Activated CD4-positive, alpha-beta T cell treated with anti-CD3 and anti-CD28 coated beads, Interleukin-2, amount 50 U/mL, for 24 hours (primary cell): ENCODE measurements at places on chromosomes 11 and 22.

DNA sequence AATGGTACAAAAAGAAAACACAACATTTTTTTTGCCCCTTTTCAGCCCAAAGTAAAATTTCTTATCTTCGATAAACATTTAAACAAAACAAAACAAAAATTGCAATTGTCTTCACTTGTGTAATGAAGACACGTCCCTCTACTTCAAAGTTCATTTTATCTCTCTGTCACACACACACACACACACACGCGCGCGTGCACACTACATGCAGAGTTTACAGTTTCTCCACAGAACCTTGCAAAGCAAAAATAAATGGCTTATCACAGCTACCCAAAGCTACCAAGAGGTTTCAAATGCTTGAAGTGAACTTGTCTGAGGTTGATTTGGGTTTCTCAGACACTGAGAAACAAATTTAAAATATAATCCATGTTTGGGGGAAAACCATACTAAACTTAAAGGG is 72.3 kb downstream of the ETS1 start:
- no peak for DNase-seq

- no peak for DNase-seq
Observed at GRCh38 chr22:42961810-42962209, 53.1 kb downstream of the PACSIN2 start.

- DNase-seq, result no peak
Observed at GRCh38 chr11:68828155-68828931, 13.4 kb downstream of the CPT1A start.

DNA sequence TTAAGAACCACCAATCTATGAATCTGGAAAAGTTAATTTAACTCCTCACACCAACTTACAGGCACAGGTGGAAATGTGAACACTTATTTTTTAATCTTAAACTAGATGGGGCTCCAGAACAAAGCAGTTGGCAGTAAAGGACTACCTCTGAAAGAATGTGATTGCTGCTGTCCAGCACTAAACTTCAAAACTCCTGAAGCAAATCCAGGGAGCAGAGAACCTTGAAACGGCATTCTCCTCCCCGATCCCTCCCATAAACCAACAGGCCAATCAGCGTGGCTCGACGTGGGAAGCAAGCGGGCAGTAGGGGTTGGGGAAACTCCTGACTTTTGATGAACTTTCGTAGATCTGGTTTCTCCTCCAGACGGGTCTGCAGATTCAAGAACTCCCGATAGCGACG is 5.0 kb downstream of the SNX19 start:
- no peak for DNase-seq

GRCh38 chr22:39367035-39367434 is 17.2 kb downstream of the SYNGR1 start:
- DNase-seq, result no peak

DNA sequence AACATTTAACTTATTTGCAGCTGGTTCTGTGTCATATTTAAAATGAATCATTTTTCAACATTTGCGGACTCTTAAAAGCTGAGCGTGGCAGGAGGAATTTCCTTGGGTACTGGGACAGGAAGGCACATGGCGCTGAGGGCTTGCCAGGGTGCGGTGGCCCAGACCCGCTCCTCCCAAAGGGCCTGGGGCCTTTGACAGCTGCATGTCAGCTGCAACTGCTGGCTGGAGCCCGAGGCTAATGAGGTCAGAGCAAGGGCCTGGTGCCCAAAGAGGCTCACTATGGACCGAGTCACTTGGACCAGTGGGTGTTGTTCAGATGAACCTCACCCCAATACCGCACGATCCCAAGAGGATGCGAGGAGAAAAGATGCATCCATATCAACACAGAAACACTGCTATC is 326.9 kb downstream of the CTTN start:
- no peak for DNase-seq

- no peak for DNase-seq
Observed at GRCh38 chr11:109960831-109961230, 132.4 kb upstream of the ZC3H12C start.

GRCh38 chr22:20000246-20001081 is 16.2 kb downstream of the ARVCF start:
- no peak for DNase-seq

DNA sequence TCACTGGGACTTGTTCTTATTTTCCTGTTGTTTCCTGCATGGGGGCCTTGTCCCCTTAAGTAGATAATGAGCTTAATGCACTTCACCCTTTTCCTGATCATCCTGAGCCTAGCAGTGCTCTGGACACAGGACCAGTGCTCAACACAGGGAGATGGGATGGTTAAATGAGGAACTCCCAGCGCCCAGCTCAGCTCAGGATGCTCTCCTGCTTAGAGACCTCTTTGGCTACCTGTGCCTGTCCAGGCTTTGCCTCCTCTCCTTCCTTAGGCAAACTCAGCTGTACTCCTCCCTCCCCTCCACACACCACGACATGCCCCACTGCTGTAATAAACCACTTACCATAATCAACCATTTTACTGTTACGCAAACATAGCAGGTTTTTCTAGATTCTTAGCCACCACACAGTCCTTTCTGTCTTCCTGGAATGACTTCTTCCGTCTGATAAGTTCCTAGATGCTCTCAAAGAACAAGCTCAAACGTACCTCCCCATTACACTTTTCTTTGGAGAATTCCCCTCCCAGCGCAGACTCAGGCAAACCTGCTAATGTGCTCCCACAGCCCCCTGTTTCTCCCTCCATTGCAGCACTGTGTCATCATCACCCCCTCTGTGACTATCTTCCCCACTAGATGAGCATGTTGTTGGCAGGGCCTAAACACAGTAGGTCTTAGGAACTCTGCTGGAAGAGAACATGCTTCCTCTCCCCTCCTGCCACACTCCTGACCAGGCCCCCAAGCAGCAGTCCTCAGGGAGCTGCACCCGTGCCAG is 113.6 kb downstream of the MICAL2 start:
- DNase-seq, result no peak

GRCh38 chr11:35845860-35846259 is 98.0 kb upstream of the LDLRAD3 start:
- no peak for DNase-seq

- DNase-seq, result no peak
Observed at GRCh38 chr11:76077575-76078150, 128.6 kb downstream of the WNT11 start.

DNA sequence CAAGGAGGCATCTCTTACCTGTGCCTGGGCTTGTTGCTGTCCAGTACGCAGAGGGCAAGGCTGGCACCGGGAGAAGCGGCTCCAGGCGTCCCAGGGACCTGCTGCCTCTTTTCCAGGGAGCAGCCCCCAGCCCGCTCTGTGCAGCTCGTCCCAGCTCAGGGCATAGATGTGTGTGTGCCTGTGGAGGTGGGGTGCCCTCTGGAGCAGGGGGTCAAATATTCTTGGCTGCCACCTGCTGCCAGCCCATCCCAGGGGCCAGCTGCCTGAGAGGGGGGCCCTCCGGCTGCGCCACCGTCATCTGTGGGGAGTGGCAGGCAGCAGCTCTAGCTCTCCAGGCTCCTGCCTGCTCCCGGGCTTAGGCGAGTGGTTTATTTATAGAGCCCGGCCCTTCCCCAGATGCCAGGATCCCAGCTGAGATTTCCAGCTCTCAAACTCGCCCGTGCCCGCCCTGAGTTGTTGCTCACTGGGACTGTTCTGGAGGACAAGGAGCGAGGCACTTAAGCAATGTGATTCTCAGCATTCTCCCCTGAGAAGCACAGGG is 87.5 kb downstream of the RTL6 start:
- DNase-seq, result no peak

DNA sequence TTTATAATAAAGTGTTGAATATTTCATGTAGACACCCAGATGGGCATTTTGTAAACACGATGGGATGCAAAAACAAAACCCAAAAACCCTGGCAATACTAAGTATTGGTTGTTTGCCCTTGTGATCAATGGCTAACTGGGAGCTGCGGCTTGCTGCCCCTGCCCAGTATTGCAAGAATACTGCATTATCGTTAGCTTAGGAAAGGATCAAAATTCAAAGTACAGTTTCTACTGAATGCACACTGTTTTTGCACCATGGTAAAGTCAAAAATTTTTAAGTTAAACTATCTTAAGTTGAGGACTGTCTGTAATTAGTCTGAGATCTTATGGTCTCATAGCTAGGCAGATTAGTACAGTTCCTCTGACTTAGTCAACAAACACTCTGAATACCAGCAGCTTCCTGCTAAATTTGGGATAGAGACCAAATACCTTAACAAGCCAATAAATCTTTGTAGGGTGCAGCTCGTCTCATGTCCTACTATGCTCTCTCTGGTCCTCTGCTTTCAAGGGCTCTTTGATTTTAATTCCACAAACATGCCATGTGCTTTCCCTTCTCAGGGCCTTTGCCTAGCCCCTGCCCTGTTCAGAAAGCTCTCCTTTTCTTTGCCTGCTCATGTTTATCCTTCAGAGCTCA is 4.0 kb downstream of the CCDC90B start:
- no peak for DNase-seq

- DNase-seq, result no peak
Observed at GRCh38 chr11:71388637-71389235, 59.5 kb downstream of the DHCR7 start.

- no peak for DNase-seq
Observed at GRCh38 chr11:119295178-119295577, 21.8 kb downstream of the MCAM start.

- DNase-seq, result no peak
Observed at GRCh38 chr11:43532041-43532440, 148.5 kb upstream of the HSD17B12 start.

GRCh38 chr22:38959590-38959989 is 2.2 kb downstream of the APOBEC3A start:
- no peak for DNase-seq

- no peak for DNase-seq
Observed at GRCh38 chr22:36497910-36498665, 8.8 kb downstream of the FOXRED2 start.

GRCh38 chr11:34192481-34193401 is 87.3 kb downstream of the NAT10 start:
- DNase-seq, result no peak

DNA sequence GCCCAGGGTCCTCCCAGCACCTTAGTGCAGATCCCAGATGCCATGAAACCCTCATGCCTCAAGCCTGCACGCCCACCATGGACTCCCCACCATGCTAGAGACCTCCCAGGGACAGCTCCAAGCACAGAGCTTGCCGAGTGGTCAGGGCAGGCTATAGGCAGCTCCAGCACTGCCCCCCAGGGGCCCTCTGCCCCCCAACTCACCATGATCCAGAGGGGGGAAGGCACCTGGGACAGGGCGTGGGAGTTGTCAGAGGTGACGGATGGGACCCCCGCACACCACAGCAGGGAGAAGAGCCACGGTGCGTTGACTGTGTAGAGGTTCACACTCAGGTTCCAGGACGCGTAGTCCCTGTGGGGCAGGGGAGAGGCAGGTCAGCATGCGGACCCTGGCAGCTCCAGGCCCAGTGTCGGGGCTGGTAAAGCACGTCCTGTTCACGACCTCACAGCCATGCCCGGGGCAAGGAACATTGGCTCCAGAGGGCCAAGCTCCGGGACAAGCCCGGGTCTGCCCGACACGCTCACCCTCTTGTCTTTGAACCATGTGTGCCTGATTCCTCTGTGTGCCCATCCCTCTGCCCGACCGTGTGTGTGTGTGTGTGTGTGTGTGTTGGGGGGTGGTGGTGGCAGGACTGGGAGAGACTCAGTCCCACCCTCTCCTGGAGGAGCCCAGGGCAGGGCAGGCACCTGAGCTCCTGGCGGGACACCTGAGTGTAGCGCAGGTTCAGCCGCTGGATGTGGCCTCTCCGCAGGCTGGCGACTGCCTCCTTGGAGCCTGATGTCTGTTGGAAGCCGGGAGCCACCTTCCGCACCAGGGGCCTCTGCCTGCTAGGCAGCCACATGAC is 8.2 kb upstream of the KLHL35 start:
- DNase-seq, result no peak

DNA sequence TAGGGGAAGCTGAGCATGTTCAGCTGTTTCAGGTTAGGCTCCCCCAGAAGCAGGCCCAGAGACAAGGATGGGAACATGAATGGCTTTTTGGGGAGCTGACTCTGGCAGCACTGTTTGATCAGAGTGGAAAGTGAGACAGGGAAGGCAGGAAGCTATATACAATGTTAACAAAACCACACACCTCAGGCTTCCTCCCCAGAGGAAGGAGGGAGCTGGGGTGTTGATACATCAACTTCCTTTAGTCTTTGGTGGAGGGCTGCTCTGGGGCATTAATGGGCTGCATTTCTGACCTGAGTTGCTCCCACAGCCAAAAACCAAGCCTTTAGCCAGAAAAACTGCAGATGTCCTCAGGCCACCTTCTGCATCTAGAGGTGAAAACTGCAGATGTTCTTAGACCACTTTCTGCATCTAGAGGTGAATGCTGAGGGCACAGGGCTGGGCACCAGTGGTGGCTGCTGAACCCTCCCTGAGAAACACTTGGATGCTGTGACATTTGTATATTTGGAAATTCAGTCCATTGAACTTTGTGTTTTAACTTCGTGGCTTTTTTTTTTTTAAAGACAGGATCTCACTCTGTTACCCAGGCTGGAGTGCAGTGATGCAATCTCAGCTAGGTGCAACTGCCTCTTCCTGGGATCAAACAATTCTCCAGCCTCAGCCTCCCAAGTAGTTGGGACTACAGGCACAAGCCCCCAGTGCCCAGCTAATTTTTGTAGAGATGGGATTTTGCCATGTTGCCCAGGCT is 49.9 kb downstream of the KIAA1671 start:
- no peak for DNase-seq

DNA sequence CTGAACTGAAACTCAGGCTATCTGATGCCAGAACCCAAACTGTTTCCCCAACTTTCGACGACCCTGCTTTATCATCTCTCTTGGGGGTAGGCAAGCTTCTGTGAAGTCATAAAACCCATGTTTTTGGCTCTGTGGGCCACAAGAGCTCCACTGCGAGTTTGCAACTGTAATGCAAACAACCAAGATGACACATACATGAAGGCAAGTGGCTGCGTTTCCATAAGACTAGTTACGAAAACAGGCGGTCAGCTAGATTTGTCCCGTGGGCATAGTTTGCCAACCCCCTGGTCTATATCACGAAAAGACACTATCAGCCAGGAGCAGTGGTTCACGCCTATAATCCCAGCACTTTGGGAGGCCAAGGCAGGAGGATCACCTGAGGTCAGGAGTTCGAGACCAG is 37.5 kb downstream of the TPST2 start:
- DNase-seq, result no peak

DNA sequence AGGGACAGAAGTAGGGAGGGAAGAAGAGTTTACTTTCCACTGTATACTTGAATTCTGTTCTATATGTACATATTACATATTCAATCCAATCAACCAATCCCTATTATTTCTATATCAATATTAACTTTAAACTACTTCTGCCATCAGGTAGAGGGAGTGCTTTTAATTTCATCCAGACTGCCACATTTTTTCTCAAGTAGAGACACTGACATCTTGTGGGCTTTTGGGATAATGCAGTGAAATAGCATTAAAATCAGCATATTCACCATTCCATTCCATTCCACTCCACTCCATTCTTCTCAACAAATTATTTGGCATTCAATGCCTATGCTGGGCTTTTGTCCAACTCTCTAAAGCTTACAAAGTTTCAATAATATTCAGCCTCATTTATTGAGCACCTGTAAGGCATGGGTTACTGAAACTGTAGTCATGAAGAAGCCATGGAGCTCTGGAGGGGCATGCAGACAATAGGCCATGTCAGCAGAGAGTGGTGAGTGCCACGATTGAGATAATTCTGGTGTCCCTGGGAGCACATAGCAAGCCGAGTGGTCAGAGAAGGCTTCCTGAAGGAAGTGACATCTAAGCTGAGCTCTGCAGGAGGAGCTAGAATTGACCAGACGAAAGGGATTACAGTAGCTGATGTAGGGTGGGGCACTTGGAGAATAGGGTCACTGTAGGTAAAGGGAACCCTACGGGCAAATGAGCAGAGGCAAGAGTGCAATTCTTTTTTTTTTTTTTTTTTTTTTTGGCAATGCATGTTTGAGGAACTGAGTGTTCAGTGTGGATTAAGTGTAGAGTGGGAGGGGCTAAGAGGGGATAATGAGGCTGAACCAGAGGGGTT is 12.8 kb upstream of the CLPB start:
- no peak for DNase-seq

- DNase-seq, result no peak
Observed at GRCh38 chr22:42929838-42930155, 72.7 kb upstream of the ARFGAP3 start.
